ENCODE measurements at places on chromosomes 2 and 18.
A peak's percentile ranks its signal among the peaks of the same experiment; 100 is the strongest.

- no peak for DNase-seq
Measured at GRCh38 chr2:135996304-135996703, 10.9 kb upstream of the DARS1 start.

- DNase-seq: no peak
Measured at GRCh38 chr2:86793752-86794151, 3.0 kb upstream of the CD8A start.

GRCh38 chr2:48332286-48332685, 197.7 kb upstream of the STON1 start:
- DNase-seq: no peak

- no peak for DNase-seq
Measured at GRCh38 chr2:32758232-32758631, 130.4 kb downstream of the TTC27 start.

DNA sequence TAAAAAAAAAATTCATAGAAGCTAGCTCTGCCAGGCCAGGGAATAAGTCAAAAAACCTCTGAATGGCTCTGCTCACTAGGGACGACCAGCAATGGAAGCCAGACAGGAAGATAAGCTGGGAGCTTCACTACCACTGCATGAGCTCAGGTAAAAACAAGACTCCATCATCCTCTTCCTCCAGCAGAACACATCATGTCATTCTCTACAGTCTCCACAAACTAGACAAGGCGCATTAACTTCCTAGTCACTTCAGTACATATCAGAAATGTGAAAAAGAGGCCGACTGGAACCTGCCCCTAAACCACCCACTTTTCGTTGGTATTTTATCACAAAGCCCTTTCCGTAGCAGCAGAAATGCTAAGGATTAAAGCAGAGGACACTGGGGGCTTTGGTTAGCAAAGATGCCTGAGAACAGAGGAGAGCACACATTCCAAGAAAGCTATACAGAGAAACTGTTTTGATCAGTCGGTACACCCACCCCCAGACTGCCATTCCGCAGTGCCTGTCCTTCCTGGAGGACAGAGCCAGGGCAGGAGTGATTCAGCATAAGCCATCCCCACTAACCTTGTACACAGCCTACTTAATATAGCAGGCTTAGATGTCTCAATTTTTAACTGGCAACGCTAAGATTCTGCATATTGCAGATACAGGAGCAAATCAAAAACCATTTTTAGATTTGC, 53.4 kb downstream of the AAK1 start:
- DNase-seq: no peak

DNA sequence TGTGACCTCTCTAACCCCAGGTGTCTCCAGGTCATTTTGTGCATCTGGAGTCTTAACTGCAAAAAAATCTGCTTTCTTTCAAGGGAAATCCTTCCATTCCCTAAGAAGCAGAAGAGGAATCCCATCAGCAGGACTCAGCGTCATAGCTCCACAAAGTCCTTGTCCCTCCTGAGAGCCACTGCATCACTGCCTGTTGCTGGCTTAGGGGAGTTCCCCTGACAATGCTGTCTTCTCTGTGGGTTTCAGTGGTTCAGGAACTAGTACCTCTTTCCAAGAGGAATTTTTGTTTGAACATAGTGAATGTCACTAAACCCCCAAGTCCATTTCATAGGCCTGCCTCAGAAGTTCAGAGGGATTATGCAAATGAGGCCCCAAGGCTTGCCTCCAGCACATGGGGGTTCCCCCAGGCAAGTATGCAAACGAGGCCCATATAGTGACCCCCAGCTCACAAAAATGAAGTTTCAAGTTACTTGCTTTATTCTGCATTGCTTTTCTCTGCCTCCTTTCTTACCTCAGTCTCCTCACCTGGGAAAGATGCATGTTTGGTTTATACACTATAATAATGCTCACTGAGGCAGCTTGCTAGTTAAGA, 513.9 kb upstream of the MEX3C start:
- no peak for DNase-seq

GRCh38 chr2:236093134-236093533, 75.1 kb downstream of the GBX2 start:
- no peak for DNase-seq

- no peak for DNase-seq
Measured at GRCh38 chr2:149679286-149679685, 91.7 kb upstream of the MMADHC start.

- no peak for DNase-seq
Measured at GRCh38 chr2:182503886-182504285, 77.0 kb upstream of the PDE1A start.

GRCh38 chr2:239303711-239304532, 96.9 kb downstream of the HDAC4 start:
- no peak for DNase-seq

- no peak for DNase-seq
Measured at GRCh38 chr18:44699572-44700261, 19.0 kb downstream of the SETBP1 start.

GRCh38 chr2:112829101-112829960, 7.2 kb downstream of the IL1B start:
- DNase-seq: no peak

DNA sequence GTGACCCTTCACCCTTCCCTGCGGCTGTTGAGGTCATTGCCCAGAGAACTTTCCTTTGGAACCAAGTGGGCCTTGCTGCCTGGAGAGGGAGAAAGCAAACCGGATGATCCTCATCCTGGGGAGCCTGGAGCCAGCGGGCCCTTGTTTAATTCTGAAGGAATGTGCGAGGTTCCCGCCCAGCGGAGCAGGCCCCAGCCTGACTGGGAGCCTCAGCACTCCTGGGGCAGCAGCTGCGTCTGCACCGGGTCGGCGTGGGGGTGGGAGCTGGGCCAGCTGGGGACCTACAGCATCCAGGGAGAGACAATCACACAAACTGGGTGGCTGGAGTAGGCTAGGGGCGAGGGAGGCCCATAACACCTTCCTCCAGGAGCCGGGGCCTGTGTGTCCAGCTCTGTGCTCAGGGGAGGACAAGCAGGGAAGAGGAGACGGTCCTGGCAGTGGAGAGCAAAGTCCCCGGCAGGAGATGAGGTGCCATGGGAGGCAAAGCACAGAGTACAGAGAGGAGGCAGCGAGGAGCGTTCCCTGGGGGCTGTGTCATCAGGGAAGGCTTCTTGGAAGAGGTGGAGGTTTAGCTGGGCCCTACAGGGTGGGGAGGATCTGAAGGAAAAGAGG, 61.9 kb upstream of the HAAO start:
- DNase-seq: no peak

- DNase-seq: no peak
Measured at GRCh38 chr2:169509298-169509885, at the start of gene KLHL41. KLHL41 (plus strand) TSS chr2:169509702; CDS start chr2:169509779, 77 bp downstream.

GRCh38 chr2:212427638-212428037, 111.0 kb downstream of the ERBB4 start:
- DNase-seq: no peak

DNA sequence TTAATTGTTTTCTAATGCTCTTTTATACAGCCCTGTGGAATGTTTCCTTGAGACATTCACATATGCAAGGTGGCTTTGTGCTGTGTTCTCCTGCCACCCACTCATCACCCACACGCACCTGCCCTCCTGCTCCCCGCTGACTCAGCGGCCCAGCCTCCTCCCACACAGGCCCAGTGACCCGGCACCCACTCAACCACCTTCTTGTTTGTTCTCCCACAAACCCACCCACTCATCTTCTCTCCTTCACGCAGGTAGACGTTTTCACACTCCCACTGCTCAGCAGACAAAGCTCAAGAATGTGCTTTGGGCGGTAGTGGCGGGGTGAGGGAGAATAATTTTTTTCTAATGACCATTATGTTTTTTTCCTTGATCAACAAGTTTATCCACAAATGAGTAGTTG, 28.6 kb upstream of the NEMP2 start:
- DNase-seq: peak; percentile 10

DNA sequence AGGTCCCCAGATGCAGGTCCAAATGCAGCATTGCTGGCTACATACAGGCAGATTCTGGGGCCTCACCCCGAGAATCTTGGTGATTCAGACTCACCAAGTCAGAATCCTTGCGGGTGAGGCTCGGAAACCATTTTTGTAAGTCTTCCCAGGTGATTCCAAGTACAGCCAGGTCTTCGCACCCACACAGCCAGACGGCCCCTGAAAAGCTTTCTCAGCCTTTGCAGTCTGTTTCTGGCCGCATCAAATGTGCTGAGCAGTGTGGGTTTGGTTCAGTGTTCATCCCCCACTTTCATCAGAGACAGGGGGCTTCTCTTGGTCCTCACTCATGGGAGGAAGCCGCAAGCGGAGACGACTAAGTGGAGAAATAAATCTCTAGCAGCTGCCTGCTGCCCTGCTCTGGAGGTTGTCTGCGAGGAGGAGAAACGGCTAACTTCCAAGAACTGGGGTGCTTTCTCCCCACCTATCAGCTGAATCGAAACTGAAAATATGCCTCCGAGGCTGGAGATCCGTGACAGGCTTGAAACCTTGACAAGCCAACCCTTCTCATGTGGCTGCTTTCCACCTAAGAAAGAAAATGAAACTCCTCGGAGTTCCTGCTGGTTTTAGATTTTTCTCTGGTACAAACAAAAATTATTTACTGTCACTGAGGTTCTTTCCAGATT, 8.9 kb upstream of the TMEM185B start:
- peak; percentile 66 for DNase-seq

- DNase-seq: no peak
Measured at GRCh38 chr2:134220344-134220974, 33.4 kb upstream of the MGAT5 start.

DNA sequence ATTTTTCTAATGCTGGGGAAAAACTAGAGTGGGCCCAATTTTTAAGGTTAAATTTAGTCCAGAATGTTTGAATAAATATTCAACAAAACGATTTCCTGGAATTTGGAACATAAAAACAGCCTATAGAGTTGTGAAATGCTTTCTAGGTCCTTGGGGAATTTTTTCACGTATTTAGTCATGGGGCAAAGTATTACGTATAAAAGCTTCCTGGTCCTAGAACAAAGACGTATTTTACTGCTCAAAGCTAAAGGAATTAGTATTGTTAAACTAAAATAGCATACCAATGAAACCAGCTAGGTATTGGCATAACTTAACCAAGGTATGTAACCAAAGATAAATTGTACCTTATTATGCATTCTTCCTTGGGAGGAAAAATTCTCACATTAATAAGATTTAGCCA, 1.6 kb downstream of the SESTD1 start:
- no peak for DNase-seq

- peak; percentile 38 for DNase-seq
Measured at GRCh38 chr2:86225581-86225980, 26.3 kb downstream of the MRPL35 start.

GRCh38 chr2:160157861-160158829, 41.9 kb downstream of the ITGB6 start:
- no peak for DNase-seq

- DNase-seq: no peak
Measured at GRCh38 chr2:240301256-240301795, 134.1 kb upstream of the GPC1 start.

DNA sequence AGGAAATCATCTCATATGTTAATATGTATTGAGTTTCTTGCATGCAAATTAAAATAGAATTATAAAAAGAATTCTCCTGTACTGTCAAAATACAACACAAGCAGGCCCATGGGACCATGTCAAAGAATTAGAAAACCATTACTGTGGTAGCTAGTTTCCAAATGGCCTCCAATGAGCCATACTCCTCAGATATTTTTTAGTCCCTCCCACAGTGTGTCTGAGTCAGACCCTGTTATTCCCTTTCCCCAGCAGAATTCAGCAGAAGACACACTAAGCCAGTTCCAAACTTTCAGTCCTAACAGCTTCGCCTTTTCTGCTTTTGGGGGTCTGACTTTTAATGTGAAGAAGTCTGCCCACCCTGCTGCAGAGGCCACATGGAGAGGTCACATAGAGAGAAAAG, 86.7 kb downstream of the FIGN start:
- DNase-seq: no peak

DNA sequence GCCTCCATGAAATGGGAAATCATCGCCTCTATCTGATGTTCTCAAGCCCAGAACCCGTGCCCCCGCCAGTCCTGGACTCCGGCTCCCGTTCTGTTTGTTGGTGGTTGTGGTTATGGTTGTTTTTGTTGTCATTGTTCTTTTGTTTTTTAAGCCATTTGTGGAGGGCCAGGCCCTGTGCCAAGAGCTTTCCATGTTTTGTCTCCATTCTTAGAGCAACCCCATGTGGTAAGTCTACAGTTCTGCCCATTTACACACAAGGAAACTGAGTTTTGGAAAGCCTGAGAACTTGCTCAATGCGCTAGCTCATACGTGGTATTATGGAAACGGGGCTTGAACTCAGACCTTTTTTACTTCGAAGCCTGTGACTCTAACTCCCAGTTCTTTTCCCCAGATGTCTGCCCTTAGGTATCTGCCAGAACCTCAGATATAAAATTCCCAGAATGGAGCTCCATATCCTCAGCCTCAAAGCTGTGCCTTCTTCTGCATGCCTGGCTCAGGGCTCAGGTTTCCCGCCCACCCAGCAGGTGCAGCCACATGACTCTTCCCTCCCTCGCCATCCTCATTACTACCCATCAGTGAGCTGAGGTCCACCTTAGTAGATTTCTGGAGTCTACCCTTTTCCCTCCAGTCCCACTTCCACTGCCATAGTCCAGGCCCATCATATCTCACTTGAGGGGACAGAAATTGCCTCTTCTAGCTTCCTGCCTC, 194.1 kb downstream of the KLHL29 start:
- no peak for DNase-seq

GRCh38 chr2:6231166-6231565, 539.0 kb downstream of the SOX11 start:
- DNase-seq: no peak
